ENCODE measurements at places on chromosomes 11 and 22. TPM values are rescaled to one million over a fixed set of nuclear protein-coding genes. Genes with fewer than 3 reads are reported as not detected.

Gene TMPRSS4
- total RNA-seq, result not detected

Gene DNAJB7
- total RNA-seq, result not detected

Gene GP1BB
- total RNA-seq, result 13.7 TPM

Gene FOLR1
- 0.82 TPM for total RNA-seq

Gene ZNRF3
- 13.3 TPM for total RNA-seq

Gene GGT5
- 2.3 TPM for total RNA-seq

Gene BTBD18
- not detected for total RNA-seq

Gene GTSE1
- total RNA-seq, result 6.2 TPM

Gene GDPD4
- total RNA-seq, result not detected

Gene POLR3H
- 24.4 TPM for total RNA-seq

Gene ARAP1
- 23.0 TPM for total RNA-seq

Gene C11orf87
- total RNA-seq, result 34.8 TPM

Gene DEPDC7
- total RNA-seq, result 7.3 TPM

Gene SERHL2
- 2.6 TPM for total RNA-seq

Gene DCDC1
- 54.1 TPM for total RNA-seq

Gene RASSF10
- 7.2 TPM for total RNA-seq

Gene FEN1
- 15.2 TPM for total RNA-seq

Gene LRP5
- total RNA-seq, result 15.7 TPM

Gene PRR5
- total RNA-seq, result 20.8 TPM

Gene SUSD2
- 0.54 TPM for total RNA-seq

Gene MYO18B
- 0.36 TPM for total RNA-seq

Gene DRD2
- 0.54 TPM for total RNA-seq

Gene TSGA10IP
- total RNA-seq, result not detected

Gene KRTAP5-6
- total RNA-seq, result not detected

Gene CASP5
- not detected for total RNA-seq

Gene PLAAT4
- 3.1 TPM for total RNA-seq

Measured in cerebellum (tissue), 4 donors.